ENCODE measurements at places on chromosomes 1 and 21.

GRCh38 chr1:74937176-74937575, 197.0 kb upstream of the LHX8 start:
- H3K27me3 ChIP-seq, result no peaks in the 10 kb centered on the region
- no peak overlapping the region for H3K4me3 ChIP-seq
- H3K27ac ChIP-seq, result no peak overlapping the region
- H3K4me1 ChIP-seq, result no peaks in the 10 kb centered on the region

GRCh38 chr1:229379846-229380245, 37.0 kb upstream of the CCSAP start:
- no peaks in the 10 kb centered on the region for H3K4me1 ChIP-seq
- H3K36me3 ChIP-seq, result no peaks in the 10 kb centered on the region
- H3K4me3 ChIP-seq, result no peak overlapping the region
- no peak overlapping the region for H3K27ac ChIP-seq
- H3K27me3 ChIP-seq, result no peaks in the 10 kb centered on the region

DNA sequence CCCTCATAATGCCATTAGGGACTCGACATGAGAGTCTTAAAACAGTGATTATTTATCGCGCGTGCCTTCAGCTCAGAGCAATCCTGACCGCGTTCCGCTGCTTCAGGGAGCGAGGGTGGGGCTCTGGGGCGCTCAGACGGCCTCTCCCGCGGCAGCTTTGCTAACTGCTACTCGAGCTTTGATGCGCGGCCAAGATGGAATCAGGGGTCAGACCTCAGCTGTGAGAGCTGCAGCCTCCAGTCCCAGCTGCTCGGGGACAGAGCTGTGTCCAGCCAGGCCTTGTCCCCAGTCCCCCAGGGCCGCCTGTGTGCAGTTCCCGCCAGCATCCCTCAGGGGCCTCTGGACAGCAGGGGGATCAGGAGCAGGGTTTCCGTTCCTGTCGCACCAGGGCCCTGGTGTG, 104.6 kb upstream of the TTC34 start:
- H3K4me3 ChIP-seq, result no peak overlapping the region

DNA sequence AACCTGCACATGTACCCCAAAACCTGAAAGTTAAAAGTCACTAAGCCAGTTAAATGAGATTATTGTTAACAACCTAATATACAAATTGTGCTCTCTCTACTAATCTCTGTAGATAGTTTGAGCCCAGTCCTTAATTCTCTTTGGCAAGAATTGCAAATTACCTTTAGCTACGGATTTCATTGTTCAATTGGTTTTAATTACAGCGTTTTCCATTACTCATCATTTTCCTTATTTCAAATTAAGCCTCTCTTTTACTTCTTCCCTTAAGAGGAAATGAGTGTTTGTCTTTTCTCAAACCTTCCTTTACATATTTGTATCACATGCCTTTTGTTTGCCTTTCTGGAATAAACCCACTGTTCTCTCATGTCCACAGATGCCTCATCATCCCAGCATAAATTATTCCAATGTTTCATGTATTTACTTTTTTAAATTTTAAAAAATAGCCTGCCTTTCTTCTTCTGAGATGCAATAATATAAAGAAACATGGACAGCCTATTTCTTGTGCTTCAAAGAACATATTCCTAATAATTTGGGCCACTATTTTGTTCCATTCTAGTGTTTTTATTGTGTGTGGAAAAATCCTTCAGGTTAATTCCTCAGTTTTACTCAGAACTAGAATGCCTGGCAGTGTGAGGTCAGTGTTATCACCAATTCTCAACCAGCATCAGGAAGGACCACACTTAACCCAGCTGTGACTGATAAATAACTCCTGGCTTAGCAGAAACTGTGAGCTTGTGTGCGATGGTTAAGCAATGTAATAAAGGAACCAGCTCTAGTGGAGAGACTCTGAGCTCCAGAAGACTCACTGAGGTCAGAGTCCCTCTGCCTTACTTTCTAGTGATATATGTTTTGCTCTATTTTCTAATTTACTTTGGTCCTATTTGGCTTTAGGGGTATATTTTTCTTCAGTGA, 600.5 kb downstream of the LTN1 start:
- no peaks in the 10 kb centered on the region for H3K36me3 ChIP-seq
- H3K27me3 ChIP-seq, result no peaks in the 10 kb centered on the region
- H3K4me3 ChIP-seq, result no peak overlapping the region
- H3K4me1 ChIP-seq, result no peaks in the 10 kb centered on the region
- DNase-seq, result no peak

GRCh38 chr1:111631502-111631901, 11.9 kb downstream of the RAP1A start:
- no peaks in the 10 kb centered on the region for H3K36me3 ChIP-seq
- H3K27me3 ChIP-seq, result no peaks in the 10 kb centered on the region
- H3K4me3 ChIP-seq, result no peak overlapping the region
- H3K4me1 ChIP-seq, result peaks cover 92% of the 10 kb centered on the region

- H3K36me3 ChIP-seq, result no peaks in the 10 kb centered on the region
- no peak overlapping the region for H3K27ac ChIP-seq
- no peak overlapping the region for H3K4me3 ChIP-seq
- no peaks in the 10 kb centered on the region for H3K27me3 ChIP-seq
- no peaks in the 10 kb centered on the region for H3K4me1 ChIP-seq
- DNase-seq, result no peak
These were observed 89.6 kb downstream of the NFIA start for GRCh38 chr1:61171974-61172373.

DNA sequence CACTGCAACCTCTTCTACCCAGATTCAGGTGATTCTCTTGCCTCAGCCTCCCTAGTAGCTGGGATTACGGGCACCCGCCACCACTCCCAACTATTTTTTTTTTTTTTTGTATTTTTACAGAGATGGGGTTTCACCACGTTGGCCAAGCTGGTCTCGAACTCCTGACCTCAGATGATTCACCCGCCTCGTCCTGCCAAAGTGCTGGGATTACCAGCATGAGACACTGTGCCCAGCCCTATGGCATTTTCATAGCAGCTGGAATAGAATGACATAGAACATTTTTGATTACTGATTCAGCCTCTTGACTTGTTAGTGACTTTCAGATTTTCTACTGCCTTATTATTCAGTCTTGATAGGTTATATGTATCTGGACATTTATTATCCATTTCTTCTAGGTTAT, 1046.2 kb downstream of the AMY1C start:
- no peak overlapping the region for H3K27ac ChIP-seq
- H3K4me1 ChIP-seq, result no peaks in the 10 kb centered on the region
- no peaks in the 10 kb centered on the region for H3K36me3 ChIP-seq
- H3K4me3 ChIP-seq, result no peak overlapping the region
